ENCODE measurements at places on chromosomes 6 and 20. TPM values are rescaled to one million over a fixed set of nuclear protein-coding genes. Genes with fewer than 3 reads are reported as not detected.

- DNase-seq = no peak
Measured at GRCh38 chr6:134172020-134172705, 119.7 kb upstream of the SLC2A12 start.

GRCh38 chr20:18831830-18832499, 18.4 kb downstream of the SCP2D1 start:
- no peak for DNase-seq

Gene TPBG
- 6.3 TPM for total RNA-seq

DNA sequence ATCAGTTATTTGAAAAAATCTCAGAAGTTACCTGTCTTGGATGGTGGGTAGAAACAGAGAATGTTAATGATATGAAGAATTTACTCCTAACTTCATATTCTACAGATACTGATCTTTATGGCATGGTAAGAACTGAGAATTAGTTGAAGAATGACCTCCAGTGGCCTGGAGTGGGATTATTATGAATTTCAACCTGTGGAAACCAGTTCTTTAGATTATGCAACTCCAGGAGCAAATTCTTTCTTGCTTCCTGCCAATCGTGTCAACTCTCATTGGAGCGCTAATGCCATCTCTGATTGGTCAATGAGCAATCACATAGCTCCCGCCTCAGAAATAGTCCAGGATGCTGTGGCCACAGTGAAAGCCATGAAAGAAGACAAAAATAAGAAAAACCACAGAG, 40.6 kb downstream of the LYRM2 start:
- no peak for DNase-seq

- DNase-seq = no peak
Measured at GRCh38 chr6:64502801-64503200, 867.2 kb downstream of the PHF3 start.

Gene HAO1
- total RNA-seq = not detected

GRCh38 chr6:11337306-11337705, 104.8 kb upstream of the NEDD9 start:
- no peak for DNase-seq

DNA sequence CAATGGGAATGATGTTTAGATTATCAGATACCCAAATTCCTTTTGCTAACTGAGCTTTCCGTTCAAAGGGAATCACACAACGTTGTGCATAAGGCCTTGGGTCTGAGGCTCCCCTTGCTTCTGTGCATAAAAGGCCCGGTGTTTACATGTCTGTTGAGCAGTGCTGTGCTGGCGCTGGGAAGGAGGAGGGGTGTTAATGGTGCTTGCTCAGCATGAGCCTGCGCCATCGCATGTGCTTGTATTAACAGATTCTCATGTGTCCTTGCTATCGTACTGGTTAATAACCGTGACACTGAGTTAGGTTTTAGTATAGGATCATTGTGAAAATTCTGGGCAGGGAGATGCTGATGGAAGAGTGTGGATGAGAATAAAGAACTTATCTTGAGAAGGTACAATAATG, 62.3 kb upstream of the TRAF3IP2 start:
- no peak for DNase-seq

DNA sequence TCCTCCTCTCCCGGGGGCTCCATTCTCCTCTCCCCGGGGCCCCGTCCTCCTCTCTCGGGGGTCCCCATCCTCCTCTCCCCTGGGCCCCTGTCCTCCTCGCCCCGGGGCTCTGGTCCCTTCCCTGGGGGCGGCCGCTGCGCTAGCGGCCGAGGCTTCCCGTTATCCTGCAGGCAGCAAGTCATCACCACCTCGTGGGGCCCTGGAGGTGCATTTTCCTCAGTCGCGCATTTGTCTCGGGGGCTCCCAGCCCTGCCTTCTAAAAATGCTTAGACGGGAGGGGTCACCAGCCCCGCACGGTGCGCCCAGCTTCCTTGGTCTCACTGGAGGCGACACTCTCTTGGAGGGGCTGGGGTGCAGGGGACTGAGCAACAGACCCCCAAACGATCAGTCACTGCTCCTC, 216.5 kb downstream of the QKI start:
- no peak for DNase-seq

DNA sequence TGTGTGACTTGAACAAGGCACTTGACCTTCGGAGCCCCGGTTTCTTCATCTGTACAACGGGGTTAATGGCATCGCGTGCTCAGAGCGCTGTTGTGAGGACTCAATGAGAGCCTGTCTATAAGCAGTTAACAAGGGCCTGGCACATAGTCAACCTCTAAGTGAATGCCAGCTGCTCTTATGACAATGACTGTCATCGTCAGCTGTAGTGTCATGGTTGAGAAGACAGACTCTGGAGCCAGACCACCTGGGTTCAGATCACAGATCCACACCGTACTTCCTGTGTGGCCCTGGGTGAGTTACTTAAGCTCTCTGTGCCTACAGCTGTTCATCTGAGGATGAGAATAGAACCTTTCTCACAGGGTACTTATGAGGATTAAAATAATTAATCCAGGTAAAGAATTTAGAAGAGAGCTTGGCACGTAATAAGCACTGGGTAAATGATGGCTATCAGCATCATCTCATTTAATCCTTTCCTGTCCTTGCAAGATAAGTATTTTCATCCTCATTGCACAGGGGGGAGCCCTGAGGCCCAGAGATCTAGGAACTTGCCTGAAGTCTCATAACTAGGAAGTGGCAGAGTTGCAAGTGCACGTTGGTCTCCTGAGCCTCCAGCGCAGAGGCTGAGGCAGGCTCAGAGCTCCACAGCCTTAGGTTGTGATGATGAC, 105.3 kb downstream of the EYA2 start:
- DNase-seq = no peak

- DNase-seq = no peak
Measured at GRCh38 chr6:85673198-85674139, 30.8 kb upstream of the SYNCRIP start.

GRCh38 chr20:8788831-8789230, 280.1 kb upstream of the PLCB4 start:
- DNase-seq = no peak

DNA sequence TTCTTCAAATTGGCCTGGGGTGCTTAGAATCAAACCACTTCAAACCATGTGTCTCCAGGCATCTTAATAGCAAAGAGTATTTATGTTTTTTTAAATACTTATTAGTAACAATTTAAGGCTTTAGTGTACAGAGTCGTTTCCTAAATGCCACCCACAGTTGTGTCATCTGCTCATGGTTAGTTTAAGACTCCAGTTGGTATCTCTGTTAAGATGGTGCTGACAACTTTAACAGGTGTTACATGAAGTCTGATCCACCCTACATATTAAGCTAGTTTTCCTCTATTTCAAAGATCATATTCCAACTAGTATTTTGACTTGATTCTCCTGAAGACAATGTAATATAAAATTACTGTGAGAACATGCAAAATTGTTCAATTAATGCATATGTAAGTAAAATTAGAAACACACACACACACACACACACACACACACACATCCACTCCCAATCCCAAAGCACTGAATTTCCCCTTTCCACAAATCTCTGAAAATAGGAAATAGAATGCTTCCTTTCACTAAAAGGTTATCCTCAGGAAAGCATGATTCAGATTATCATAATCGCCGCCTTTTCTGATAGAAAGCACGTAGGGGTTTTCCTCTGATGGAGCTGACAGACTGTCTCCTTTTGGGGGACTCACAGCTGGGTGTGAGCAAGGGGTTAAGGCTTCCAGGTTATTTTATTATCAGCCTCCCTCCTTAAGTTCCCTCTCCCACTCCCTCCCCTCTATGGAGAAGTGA, 10.5 kb downstream of the CNKSR3 start:
- no peak for DNase-seq

- no peak for DNase-seq
Measured at GRCh38 chr6:150153905-150154492, 11.2 kb downstream of the PPP1R14C start.

- no peak for DNase-seq
Measured at GRCh38 chr6:125193208-125193607, 39.6 kb downstream of the TPD52L1 start.

DNA sequence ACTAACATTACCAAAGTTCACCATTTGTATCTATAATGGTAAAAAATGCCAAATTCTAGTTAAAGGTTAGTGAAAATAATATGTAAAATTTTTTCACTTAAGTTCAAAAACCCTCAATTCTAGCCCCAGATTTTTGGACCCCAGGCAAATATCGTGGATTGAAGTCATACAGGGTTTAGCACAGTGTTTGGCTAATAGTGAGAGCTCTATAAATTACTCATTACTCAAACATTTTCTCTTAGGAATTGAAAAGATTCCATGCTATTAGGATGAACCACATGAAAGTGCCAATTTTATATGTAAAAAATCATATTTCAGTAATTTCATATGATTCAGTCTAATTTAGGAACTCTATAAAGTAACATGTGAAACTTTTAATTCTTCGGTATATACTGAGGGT, 170.3 kb upstream of the PREP start:
- DNase-seq = no peak

Gene RIN2
- 60.3 TPM for total RNA-seq

GRCh38 chr6:11291582-11291981, 59.1 kb upstream of the NEDD9 start:
- no peak for DNase-seq

Gene PPIL6
- 7.6 TPM for total RNA-seq

GRCh38 chr20:45037050-45037449, 63.9 kb downstream of the KCNS1 start:
- DNase-seq = no peak

GRCh38 chr6:28988536-28989311, 16.4 kb downstream of the ZNF311 start:
- DNase-seq = no peak

DNA sequence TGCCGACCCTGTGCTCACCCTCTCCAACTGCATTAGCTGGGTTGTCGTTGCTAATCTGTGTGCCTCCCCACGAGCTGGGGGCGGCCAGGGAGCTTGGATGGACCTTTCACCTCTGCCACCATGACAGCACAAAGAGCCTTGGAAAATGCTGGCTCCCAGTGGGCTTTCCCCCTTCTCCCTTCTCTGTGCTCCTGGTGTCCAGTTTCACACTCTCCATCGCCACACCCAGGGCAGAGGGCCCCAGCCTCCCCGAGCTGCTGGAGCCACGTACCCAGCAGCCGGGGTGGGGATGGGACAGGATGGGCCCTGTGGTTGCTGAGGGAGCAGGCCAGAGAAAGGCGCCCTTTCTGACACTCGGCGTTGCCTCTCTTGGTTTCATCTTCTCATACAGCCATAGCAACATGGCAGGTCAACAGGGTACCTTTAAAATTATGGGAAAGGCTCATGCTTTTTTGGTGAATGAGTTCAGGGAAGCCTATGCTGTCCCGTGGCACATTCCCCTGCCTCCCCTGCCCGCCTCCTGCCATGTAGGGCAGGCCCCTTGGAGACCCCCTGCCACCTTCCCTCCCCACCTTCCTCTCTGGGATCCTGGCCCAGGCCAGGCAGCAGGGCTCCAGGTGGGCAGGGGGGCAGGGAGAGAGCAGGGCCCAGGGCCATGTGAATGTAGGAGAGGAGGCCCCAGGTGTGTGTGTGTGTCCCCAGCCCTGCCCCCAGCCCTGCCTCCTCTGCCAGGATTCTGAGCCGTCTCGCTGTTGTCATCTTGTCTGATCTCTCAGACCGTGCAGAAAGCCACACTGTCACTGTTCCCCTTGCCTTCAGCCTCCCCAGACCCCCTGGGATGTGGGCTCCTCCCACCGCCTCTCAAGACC, 85.2 kb upstream of the CCDC167 start:
- no peak for DNase-seq

GRCh38 chr20:47253872-47254271, 102.6 kb downstream of the ZMYND8 start:
- no peak for DNase-seq

DNA sequence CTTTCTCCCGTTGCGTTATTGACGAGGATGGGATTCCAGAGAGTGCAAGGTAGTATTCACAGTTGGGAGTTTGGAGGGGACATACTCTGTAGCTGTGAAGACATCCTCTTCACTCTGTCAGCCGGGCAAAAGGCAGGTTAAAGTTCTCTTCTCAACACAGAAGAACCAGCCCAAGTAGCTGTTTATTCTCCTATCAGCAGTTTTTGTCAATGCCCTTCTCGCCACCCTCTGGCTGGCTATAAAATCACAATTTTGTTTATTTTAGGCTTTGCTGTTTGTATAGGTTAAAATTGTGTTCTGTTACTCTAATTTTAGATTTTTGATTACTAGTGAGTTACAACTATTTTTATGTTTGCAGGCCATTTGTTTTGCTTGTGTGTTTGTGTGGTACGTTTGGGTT, 37.9 kb upstream of the MAS1 start:
- no peak for DNase-seq
